A549 treated with DMSO at 1 μM for 4 hours (cell line): ENCODE measurements at places on chromosomes 6 and 20. TPM values are rescaled to one million over a fixed set of nuclear protein-coding genes. Genes with fewer than 3 reads are reported as not detected.

C6orf163 gene
- total RNA-seq: 0.15 to 0.19 TPM (median 0.17 TPM) in 3 of 5 replicates, not detected in the others

BPI gene
- total RNA-seq: not detected in 5 replicates

PAX1 gene
- 0.05 TPM in 1 of 5 replicates, not detected in the others for total RNA-seq

ENTPD6 gene
- total RNA-seq: 86.9 to 108 TPM (median 97.2 TPM) in 5 replicates

PRKN gene
- total RNA-seq: 0.05 to 0.29 TPM in 2 of 5 replicates, not detected in the others

SLC2A4RG gene
- total RNA-seq: 60.9 to 99.3 TPM (median 87.7 TPM) in 5 replicates

RAET1L gene
- 0.18 to 0.58 TPM (median 0.36 TPM) in 5 replicates for total RNA-seq

ARFGEF3 gene
- total RNA-seq: 0.57 to 0.77 TPM (median 0.67 TPM) in 5 replicates

MAS1L gene
- total RNA-seq: not detected in 5 replicates

HLA-DQA2 gene
- total RNA-seq: not detected in 5 replicates

MICAL1 gene
- total RNA-seq: 8.8 to 14.0 TPM (median 13.5 TPM) in 5 replicates

TNFRSF6B gene
- total RNA-seq: 0.81 to 1.1 TPM (median 1.0 TPM) in 4 of 5 replicates, not detected in the other

REM1 gene
- total RNA-seq: 0.13 TPM in 2 of 5 replicates, not detected in the others

OR2H2 gene
- not detected in 5 replicates for total RNA-seq

SYCP2L gene
- 1.8 to 3.3 TPM (median 3.1 TPM) in 5 replicates for total RNA-seq

SPAG4 gene
- total RNA-seq: 3.0 to 5.2 TPM (median 4.8 TPM) in 5 replicates

HCRTR2 gene
- total RNA-seq: not detected in 5 replicates

PDYN gene
- total RNA-seq: not detected in 5 replicates

ROMO1 gene
- total RNA-seq: 323 to 402 TPM (median 335 TPM) in 5 replicates

TMEM244 gene
- not detected in 5 replicates for total RNA-seq

CASS4 gene
- total RNA-seq: 0.05 to 0.06 TPM (median 0.06 TPM) in 3 of 5 replicates, not detected in the others

NINL gene
- total RNA-seq: 11.7 to 14.6 TPM (median 11.9 TPM) in 5 replicates

NCOA5 gene
- 17.7 to 28.0 TPM (median 24.2 TPM) in 5 replicates for total RNA-seq

GINM1 gene
- 24.1 to 29.4 TPM (median 27.7 TPM) in 5 replicates for total RNA-seq

MGME1 gene
- 40.4 to 52.4 TPM (median 46.2 TPM) in 5 replicates for total RNA-seq

DCBLD1 gene
- 26.2 to 36.5 TPM (median 30.9 TPM) in 5 replicates for total RNA-seq

RBPJL gene
- total RNA-seq: not detected in 5 replicates

ARMC12 gene
- 0.18 to 0.40 TPM (median 0.24 TPM) in 5 replicates for total RNA-seq

PNPLA1 gene
- 0.03 TPM in 1 of 5 replicates, not detected in the others for total RNA-seq

SLC17A3 gene
- 0.80 to 1.4 TPM (median 0.93 TPM) in 5 replicates for total RNA-seq

LRRC1 gene
- total RNA-seq: 4.4 to 7.4 TPM (median 5.7 TPM) in 5 replicates

HACE1 gene
- total RNA-seq: 2.1 to 3.9 TPM (median 3.2 TPM) in 5 replicates

PTGIS gene
- 0.05 to 0.08 TPM in 2 of 5 replicates, not detected in the others for total RNA-seq

ZNF334 gene
- not detected in 5 replicates for total RNA-seq

FOXF2 gene
- total RNA-seq: 18.6 to 24.9 TPM (median 22.4 TPM) in 5 replicates
